ENCODE measurements at places on chromosomes 11 and 22. TPM values are rescaled to one million over a fixed set of nuclear protein-coding genes. Genes with fewer than 3 reads are reported as not detected.

The COMT gene
- 209 TPM for total RNA-seq

The RBMXL2 gene
- not detected for total RNA-seq

The KRTAP5-8 gene
- total RNA-seq = not detected

The SORL1 gene
- total RNA-seq = 2.0 TPM

The PKDREJ gene
- 0.06 TPM for total RNA-seq
